ENCODE measurements at places on chromosomes 6 and 20. TPM values are rescaled to one million over a fixed set of nuclear protein-coding genes. Genes with fewer than 3 reads are reported as not detected.

The NTSR1 gene
- total RNA-seq: not detected

DNA sequence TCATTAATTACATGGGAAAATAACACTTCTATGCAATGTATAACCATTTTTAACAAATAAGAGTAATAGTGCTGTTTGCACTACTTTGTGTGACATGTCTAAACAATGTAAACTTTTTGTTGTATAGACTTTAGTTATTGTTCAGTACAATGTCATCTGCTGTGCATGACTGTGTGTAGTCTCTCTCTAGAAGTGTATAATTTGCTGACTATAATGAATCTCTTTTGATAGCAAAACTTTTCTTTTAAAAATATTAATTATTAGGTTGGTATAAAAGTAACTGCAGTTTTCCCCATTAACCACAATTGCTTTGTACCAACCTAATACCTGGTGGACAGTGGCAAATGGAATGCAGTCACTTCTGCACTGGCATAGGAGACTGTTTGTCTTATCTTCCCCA is 124.2 kb upstream of the SGK1 start:
- DNase-seq: no peak

DNA sequence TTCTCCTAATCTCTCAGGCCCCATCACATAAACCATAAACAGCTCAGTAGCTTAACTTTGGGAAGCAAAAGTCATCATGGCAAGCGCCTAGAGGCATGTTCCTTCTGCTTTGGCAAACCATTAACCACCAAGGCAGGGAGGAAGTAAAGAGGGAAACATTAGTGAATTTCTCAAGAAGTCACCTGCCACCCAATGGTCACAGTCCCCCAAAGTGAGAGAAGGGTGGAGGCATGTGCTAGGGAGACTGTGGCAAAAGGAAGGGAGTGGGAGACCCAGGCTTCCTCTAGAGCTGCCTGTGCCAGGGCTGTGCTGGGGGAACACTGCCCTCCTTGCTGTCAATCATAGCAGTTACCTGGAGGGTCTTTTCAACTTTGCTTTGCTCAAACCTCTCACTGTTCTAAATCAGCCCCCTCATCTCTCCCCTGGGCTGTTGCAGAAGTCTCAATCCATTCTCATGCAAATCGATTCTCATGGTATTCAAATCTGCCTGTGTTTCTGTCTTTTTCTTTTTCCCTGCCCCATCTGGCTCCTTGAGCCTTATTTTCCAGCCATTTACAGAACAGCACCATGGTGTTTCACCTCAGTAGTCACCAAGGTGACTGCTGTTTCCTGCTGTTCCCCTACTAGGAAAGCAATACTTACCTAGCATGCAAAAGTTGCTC is 1.8 kb upstream of the RNF24 start:
- no peak for DNase-seq

GRCh38 chr6:17099401-17100059 is 2.3 kb upstream of the STMND1 start:
- DNase-seq: peak; percentile 12

DNA sequence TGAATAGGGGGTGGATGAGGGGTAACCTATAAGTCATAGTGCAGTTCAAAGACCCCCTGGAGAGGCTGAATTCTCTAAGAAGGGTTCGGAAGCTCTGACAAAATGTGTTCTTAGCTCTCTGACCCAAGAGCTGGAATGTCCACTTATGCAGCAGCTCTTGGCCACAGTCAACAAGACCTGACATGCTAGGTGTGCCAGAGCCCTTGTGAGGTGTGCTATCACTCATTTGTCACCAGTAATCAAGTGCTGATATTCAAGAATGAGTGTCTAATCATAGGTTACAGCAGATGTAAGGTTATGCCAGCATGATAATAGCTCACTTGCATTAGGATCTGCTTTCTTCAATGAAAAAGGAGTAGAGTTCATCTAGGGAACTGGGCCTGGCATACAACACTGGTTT is 28.1 kb downstream of the TOMM6 start:
- no peak for DNase-seq

DNA sequence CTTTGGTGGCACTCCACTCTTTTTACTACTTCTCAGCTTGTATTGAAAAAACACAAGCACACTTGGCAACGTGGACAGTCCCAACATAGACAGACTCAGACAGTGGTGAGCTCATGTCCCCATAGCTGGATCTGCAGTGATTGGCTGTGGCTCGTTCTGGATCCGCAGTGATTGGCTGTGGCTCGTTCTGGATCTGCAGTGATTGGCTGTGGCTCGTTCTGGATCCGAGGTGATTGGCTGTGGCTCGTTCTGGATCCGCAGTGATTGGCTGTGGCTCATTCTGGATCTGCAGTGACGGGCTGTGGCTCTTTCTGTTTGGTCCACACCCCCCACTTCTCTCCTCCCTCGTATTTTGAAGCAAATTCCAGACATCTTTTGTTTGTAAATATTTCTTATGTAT is 28.0 kb downstream of the OSBPL2 start:
- DNase-seq: no peak

DNA sequence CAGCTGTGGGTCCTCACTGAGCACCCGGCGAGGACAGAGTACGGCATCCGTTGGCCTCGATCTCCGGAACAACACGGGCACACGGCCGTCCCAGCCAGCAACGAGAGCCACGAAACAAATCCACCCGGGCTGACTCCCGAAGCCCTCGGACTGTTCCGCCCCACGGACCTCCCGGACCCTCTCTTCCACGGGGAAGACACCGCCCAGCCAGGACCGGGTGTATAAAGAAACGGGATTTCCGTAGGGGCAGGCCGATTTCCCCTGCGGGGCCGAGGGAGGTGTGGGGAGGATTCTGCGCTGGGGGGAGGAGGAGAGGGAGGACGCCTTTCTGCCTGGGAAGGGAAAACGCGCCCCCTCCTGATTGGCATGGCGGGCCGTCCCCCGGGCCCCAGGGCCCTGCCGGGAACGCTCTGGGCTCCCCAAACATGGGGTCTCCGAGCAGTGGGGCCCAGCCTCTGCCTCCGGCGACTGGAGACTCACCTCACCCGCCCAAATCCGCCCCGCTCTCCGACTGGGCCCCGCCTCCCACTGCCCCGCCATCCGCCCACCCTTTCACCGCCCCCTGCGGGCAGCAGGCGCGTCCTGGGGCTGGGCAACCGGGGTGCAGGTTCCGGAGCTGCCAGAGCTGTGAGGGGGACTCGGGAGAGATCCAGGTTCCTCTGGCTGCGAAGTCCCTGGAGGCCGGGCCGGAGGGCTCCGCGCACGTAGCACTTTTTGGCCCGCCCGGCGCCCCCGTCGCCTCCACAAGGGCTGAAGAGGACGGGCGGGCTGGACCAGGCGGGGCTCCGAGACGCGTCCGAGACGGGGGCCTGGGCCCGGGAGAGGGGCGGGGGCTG is 679 bp upstream of the PPDPF start:
- no peak for DNase-seq

- no peak for DNase-seq
Measured at GRCh38 chr20:42920776-42921175, 268.9 kb downstream of the PTPRT start.

The ADGB gene
- not detected for total RNA-seq

DNA sequence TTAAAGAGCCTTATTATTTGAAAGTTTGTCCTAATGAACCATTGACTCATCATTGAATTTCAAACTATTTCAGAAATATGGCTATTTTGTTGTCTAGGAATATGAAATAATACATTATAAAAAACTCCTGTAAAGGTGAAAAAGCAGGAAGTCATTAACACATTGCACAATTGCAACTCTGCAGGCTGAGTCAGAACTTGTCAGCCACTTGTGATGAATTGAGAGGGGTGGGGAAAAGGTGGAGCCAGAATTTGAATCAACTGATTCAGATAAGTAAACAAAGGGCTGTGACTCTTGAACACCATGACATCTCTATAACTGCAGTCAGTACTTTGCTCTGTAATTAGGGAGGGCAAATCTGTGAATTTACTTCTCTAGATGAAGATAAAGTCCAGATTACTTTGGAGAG is 6.0 kb downstream of the C6orf141 start:
- DNase-seq: no peak

The CRYBG1 gene
- total RNA-seq: 47.2 TPM

GRCh38 chr6:90701146-90701781 is 114.4 kb upstream of the MAP3K7 start:
- DNase-seq: no peak

DNA sequence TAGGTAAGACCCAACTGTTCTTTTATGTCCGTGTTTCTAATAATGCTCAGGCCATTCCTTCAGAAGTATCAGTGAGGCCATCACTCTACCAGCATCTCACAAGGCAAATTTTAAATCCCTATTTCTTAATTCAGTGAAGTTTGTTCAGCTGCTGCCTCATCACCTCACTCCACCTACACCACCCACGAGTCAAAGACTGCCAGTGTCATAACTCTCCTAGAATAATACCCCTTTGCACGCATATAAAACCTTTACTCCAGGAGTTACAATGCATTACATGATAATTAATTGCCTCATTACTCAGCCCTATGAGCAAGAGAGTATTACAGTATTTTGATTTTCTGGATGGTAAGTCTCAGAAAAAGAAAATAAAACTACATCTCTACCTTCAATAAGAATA is 793.6 kb downstream of the TFAP2A start:
- DNase-seq: no peak

The PRDM13 gene
- total RNA-seq: not detected

The TFAP2A gene
- total RNA-seq: not detected

DNA sequence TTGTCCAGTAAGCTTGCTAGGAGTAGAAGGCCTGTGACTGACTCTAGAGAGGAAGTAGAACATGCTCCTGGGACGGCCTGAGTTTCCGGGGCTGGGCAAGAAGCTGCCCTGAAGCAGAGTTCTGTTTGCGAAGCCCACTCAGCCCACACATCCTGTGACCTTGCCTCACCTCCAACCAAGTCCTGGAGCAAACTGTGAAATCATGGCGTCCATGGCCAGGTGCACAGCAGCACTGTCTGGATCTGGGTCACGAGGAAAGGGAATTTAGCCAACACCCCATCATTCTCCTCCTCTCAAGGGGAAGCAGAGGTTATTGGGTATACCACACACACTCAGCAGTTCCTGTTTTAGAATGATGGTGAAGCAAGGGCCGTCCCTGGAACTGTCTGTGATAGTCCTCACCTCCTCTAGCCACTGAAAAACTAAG is 87.5 kb downstream of the CRYBG1 start:
- DNase-seq: peak; percentile 27

DNA sequence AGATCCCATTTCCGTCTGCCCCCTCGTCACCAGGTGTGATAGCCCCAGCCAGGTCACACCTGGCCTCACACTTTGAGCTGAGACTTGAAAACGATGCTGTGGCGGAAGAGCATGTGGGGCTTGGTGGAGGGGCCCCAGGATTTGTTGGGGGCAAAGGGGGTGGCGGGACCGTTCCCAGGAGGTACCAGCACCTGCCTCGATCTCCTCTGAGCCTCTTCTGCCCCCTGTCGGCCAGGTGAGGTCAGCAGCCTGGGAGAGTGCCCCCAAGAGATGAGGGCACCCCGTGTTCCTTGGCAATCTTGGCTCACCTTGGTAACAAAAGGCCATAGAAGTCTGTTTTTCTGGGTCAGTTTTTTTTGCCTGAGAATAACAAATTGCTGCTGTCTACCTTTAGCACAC is 25.4 kb downstream of the SPATA2 start:
- DNase-seq: peak; percentile 53

DNA sequence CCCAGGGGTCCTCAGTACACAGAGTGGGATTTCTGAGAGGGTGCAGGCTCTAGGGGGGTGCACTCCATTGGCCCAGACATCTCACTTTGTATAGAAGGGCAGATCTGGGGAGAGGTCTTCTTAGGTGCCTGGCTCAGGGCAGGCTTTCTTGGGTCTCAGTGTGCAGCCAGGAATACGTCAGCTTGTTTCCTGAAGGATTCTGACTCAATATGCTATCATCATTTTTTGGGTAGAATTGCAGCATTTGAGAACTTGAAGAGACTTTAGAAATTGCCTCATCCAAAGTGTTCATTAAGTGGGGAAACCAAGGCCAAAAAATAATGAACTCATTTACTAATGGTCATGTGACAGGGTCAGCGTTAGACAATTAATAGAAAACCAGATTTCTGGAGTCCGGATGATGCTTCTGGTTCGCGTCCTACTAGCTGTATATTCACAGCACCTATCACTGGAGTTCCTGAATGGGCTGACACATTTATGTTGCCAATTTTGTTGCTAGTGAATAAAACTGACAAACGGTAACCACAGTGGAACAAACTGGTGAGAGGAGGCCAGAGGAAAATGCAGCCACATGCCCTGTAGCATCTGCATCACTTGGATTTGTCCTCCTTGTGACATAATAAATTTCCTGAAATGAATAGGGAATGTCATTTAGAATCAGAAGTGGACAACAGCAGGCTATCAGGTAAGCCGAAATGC is 238.9 kb downstream of the TBC1D7 start:
- DNase-seq: no peak

The VSX1 gene
- not detected for total RNA-seq

The FRS3 gene
- 3.1 TPM for total RNA-seq

- DNase-seq: peak; percentile 46
Measured at GRCh38 chr6:1670711-1671462, 61.2 kb downstream of the FOXC1 start.

DNA sequence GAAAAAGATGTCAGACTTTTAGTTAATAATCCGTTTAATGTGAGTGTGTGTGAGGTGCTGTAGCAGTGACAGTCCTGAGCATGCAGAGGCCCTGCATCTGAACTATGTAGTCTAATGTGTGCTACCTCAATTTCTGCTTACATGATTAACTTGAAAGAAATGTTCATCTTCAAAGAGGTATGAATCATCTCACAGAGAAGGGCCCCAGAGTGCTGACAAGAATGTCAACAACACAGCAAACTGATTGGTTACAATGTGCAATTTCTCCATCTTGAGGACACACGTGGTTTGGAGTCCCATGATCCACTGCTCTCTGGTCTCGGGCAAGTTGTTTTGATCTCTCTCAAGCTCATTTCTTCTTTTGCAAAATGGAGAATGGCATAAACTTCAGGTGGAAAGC is 61.7 kb upstream of the EMILIN3 start:
- DNase-seq: peak; percentile 23

- no peak for DNase-seq
Measured at GRCh38 chr6:45118754-45119153, 209.4 kb upstream of the RUNX2 start.

DNA sequence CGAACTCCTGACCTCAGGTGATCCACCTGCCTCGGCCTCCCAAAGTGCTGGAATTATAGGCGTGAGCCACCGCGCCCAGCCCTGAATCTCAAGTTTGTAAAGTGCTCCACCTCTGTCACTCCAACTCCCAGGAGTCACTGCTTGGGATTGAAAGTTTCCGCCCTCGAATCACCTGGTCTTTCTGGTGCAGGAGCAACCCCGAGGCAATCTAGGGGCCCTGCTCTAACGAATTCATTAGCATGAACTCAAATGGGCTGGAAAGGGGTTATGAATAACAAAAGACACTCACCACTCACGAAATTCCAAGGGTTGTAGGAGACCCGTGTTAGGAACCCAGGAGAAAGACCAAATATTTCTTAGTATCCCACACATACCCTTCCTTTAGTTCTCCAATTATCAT is 26.1 kb downstream of the RBCK1 start:
- no peak for DNase-seq

The BNIP5 gene
- 5.8 TPM for total RNA-seq

The ELOVL2 gene
- total RNA-seq: 1.8 TPM

Measured in stomach (tissue), 19 donors.